Stimulated activated CD8-positive, alpha-beta memory T cell treated with anti-CD3 and anti-CD28 coated beads, Interleukin-7, amount 100 ng/mL, for 48 hours (primary cell): ENCODE measurements at places on chromosomes 3 and 15.

DNA sequence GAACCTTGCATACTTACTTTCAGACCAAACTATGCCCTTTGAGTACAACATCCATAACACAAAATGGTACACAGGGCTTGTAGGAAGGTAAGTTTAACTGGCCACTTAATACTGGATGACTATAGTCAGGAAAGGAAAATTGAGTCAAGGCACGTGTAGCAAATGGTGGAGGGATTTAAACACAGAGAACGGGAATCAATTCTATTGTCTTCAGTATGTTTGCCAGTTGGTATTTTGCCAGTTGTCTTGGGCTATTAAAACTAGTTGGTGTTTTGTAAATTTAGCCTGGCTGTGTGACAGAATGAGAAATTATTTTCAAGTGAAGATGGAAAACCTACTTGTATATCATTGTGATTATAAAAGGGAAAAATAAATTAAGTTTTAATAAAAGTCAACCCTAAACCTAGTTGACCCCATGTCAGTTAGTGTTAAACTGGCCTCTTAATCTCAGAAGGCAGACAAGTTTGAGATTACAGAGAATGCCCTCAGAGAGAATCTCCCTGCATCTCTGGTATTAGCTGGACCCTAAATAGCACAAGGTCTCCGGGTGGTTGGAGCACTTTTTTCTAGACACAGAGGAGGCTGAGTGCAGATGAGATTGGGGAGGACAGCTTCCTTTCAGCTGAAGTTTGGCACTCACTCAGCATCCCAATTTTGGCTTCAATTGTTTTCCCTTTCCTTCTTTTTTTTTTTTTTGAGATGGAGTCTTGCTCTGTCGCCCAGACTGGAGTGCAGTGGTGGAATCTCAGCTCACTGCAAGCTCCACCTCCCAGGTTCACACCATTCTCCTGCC, 91.2 kb downstream of the MB21D2 start:
- no peak for DNase-seq

- DNase-seq, result no peak
Observed at GRCh38 chr3:65632414-65632813, 406.3 kb downstream of the MAGI1 start.

DNA sequence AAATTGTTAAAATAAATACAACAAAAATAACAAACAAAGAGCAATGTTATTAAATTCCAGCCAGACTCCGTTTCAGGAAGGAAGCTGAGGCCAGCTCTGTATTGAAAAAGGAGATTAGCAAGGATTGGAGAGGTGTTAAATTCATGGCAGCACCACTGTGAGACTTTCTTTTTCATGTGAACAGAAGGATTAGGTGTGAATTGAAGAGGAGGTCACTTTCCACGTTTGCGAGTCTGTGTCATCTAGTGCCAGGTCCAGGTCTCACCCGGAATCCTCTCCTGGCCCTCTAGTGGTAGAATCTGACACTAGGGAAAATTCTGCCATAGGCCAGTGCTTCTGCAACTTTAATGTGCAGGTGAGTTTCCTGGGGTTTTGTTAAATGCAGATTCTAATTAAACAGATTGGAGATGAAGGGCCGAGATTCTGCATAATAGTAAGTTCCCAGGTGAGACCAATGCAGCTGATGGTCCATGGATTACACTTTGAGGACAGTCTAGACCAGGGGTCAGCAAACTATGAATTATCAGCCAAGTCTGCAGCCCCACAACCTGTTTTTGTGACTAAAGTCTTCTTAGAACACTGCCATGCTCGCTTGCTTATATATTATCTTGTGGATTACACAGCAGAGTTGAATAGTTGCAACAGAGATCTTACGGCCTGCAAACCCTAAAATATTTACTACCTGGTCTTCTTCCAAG, 9.2 kb upstream of the SLC6A1 start:
- no peak for DNase-seq

DNA sequence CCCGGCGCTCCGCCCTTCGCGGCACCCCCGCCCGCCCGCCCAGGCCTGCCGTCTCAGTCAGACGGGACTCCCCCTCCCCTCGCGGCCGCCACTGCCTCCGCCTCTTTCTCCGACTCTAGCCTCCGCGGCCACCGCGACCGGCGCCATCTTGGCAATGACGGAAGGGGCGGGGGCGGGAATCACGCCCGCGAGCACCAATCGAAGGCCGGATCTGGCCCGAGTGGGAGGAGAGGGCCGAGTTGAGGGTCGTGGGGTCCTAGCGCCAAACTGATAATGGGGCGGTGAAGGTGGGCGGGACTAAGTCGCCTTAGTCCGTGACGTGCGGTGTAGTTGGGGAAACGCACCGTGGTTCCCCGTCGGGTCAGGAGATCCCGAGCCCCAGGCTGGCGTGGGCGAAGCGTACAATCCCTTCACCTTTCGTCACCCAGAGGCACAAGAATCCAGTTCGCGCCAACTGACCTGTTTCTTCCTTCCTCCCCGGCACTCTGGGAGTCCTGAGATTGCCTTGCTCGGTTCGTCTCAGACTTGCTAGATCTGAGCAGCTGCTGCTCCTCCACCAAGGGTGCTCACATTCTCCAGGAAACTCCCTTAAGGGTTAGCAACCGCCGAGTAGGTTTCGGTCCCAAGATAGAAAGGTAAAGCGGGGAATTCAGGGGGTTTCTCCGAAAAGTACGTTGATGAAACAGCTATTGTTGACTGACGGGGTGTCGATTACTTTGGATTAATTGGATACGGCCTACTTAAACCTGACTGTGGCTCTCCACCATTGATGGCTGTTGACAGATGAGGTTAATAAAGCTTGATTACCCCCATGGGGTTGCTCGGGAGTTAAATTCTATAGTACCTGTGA, at the start of gene DENND4A:
Gene DENND4A, minus strand, starts transcription at position 156 of the 850 bp plus-strand sequence. CDS start 35,843 bp downstream, outside the sequence.
- DNase-seq, result peak; percentile 98

- no peak for DNase-seq
Observed at GRCh38 chr3:140726066-140726465, 48.2 kb downstream of the TRIM42 start.

DNA sequence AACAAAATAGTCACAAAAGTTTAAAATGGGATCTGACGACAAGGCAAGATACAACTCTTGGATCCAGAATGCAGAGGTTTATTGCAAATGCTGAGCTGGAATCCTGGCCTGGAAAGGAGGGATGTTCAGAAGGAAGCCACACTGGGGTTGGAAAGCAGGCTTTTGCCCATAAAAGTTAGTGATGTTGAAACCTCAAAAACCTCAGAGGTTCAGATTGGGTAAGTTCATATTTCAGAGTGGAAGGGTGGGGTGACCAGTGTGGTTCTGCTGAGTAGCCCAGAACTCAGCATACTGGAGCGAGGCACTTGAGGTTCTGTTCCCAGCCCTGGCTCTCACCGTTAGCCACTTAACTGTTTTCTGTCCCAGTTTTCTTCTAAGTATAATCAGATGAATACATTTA, 114.0 kb upstream of the OSTN start:
- no peak for DNase-seq

- no peak for DNase-seq
Observed at GRCh38 chr3:114455432-114455831, 161.6 kb downstream of the TIGIT start.

- no peak for DNase-seq
Observed at GRCh38 chr3:32398531-32398930, 6.9 kb downstream of the CMTM7 start.

DNA sequence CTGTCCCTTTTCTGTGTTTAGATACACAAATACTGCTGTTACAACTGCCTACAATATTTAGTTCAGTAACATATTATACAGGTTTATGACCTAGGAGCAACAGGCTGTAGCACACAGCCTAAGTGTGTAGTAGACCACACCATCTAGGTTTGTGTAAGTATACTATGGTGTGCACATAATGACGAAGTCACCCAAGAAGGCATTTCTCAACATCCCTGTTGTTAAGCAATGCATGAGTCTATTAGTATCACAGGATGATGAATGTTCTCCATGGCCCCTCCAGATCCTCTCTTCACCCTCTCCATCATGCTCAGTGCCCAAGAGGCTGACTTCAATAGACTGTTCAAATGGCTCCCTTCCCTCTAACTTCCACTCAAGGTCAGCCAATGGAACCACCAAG, 14.6 kb upstream of the SEC62 start:
- no peak for DNase-seq

GRCh38 chr3:177554895-177555759, 357.8 kb upstream of the TBL1XR1 start:
- no peak for DNase-seq

- DNase-seq, result no peak
Observed at GRCh38 chr15:92920595-92921161, 20.6 kb downstream of the CHD2 start.
